ENCODE measurements at places on chromosomes 7 and 10.

DNA sequence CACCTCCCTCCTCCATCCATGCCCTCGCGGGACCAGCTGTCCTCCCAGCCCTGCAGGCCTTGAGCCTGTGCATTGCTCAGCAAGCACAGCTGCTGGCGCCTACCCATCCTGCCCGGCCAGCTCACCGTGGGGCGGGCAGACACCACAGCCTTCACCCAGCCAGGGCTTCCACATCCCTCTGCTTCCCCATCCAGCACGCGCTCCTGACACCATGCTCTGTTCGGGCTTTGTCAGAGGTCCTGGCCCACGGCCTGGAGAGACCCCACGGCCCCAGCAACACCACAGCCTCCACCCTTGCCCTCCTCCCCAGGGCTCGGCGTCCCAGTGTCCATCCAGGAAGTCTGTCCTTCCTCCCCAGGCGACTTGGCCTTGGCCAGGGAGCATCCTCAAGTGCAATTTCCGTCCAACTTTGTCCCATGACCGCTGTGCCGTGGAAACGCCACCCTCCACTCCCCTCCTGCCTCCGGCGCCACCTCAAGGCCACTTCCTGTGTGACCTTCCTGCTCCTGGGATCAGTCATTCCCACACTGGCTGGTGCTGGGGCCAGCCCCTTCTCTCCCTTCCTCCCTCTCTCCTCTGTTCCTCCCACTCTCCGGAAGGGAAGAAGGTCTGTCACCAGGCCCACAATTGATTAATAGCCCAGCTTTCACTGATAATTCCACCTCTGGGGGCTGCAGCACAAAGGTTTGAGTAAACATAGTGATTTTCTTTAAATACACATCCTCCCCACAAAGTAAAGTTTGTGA is 71.5 kb upstream of the SMNDC1 start:
- no peak for DNase-seq

- DNase-seq, result peak; percentile 22
These were observed 126.0 kb downstream of the SGMS1 start for GRCh38 chr10:50497758-50498157.

- DNase-seq, result no peak
These were observed 4.6 kb upstream of the FAM170B start for GRCh38 chr10:49138361-49138891.

DNA sequence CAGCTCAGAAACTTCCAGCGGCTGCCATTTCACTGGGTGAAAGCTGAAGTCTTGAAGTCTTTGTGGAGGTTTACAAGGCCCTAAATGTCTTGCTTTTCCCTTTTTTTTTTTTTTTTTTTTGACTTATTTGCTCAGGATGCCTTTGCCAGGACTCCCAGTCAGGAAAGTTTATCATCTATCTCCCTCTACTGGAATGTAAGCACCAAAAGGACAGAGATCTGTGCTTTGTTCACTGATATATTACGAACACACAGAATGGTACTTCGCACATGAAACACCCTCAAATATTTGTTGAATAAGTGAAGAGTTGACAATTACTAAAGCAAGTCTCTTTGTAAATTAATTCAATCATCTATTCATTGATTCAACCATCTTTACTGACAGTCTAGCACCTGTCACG is 23.2 kb downstream of the ABCB4 start:
- DNase-seq, result no peak

- DNase-seq, result no peak
These were observed 8.7 kb downstream of the SPRN start for GRCh38 chr10:133415752-133416151.

GRCh38 chr10:89845541-89846280 is 144.3 kb downstream of the KIF20B start:
- DNase-seq, result no peak

DNA sequence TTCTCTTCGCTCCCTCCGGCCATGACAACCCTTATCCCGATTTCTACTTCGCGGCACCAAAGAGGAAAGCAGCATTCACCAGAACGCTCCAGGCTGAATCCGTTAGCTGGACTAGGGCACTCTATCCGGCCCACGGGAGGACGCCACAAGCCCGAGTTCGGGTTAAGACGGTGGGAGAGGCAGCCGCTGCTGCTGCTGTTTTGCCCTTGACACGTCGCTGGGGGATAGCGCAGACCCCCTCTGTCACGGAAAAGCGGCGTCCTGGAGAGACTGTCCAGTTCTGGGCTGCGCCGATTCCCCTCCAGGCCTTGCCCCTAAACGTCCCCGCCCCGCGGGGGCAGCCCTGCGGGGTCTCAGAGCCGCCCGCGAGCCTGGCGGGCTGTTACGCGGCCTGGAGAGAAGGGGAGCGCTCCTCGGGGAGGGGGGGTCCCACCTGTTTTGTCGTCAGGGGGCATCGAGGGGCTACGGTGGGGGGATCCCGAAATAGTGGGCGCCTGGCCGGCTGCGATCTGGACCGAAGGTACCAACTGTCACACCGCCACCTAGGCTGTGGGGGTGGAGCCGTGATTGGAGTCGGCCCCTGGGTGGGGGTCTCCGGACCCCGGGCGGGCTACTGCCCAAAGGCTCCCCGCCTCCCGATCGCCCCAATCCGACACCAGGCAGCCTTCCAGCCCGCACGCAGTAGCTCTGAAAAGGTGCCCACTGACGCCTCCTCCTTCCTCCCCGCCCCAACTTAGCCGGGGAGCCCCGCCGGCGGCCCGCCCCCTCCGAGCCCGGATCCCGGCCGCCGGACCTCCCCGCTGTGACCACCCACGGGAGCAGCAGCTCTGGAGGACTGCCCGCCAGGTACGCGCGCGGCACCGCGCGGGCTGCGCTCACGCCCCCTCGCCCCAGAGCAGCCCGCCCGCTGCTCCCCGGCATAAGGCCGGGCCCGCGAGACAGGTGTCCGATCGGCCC is 772 bp downstream of the SGMS1 start:
- no peak for DNase-seq

DNA sequence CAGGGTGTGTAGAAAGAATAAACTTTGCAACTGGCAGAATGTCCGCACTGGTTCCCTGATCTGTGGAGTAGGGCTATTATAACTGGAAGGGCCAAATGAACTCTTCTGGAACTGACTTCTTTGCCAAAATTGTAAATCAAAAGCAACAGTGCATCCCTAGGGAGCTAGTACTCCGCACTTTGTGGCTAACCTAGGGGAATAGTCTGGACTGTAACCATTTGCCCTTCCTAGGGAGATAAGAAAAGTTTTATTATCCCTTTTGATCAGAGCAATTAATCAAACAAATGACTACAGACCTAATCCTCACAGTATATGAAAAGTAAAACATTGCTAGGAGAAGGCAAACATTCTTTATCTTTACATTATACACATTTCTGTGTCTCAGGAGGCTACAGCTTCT is 45.5 kb upstream of the STEAP1B start:
- no peak for DNase-seq

DNA sequence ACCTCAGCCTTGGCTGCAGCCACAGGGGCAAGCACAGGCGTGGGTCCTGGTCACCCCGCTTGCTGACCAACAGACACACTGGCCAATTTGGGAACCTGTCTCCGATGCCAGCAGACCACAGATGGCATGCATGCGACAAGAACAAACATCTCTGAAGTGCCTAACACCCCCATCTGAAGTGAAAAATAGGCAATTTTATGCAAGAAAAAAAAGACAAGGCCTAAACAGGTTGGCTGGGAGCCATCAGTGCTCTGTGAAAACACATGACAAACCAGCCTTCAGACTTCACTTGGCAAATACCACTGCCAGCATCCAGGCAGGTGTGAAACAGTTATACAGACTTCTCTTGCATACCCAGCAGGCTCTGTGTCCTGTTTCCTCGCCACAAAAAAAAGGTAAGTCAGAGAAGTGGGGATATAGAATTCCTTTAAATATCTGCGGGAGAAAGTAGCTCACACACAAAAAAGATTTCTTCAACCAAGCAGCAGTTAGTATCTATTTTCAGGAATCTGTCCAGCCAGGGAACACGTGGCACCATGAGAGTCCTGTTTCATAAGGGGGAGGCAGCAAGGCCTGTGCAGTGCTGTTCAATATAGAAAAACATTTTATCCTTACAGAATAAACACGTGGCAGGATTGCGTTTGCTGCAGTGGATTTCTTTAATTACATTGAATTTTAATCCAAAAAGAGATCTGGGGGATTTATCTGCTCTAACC is 293.4 kb upstream of the MKLN1 start:
- no peak for DNase-seq

- DNase-seq, result no peak
These were observed 132.9 kb downstream of the FAM204A start for GRCh38 chr10:118209215-118209614.

- no peak for DNase-seq
These were observed 19.6 kb upstream of the AMZ1 start for GRCh38 chr7:2668401-2668800.

- no peak for DNase-seq
These were observed 43.1 kb downstream of the TEX36 start for GRCh38 chr10:125639846-125640245.

- no peak for DNase-seq
These were observed 217.1 kb upstream of the FRMD4A start for GRCh38 chr10:14547816-14548215.

DNA sequence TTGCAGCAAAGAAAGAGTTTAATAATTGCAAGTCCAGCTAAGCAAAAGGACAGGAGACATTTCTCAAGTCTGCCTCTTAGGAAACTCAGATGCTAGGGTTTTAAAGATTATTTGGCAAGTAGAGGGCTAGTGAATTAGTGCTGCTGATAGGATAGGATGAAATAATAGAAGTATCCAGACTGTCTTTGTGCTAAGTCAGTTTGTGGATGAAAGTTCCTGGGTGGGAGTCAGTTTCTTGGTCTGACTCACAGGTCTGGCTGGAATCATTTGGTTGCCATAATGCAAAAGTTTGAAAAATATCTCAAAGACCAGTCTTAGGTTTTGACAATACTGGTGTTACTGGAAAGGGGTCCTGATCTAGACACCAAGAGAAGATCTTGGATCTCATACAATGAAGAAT is 42.6 kb upstream of the INHBA start:
- DNase-seq, result no peak

- no peak for DNase-seq
These were observed 56.2 kb upstream of the TM9SF3 start for GRCh38 chr10:96642973-96643372.

DNA sequence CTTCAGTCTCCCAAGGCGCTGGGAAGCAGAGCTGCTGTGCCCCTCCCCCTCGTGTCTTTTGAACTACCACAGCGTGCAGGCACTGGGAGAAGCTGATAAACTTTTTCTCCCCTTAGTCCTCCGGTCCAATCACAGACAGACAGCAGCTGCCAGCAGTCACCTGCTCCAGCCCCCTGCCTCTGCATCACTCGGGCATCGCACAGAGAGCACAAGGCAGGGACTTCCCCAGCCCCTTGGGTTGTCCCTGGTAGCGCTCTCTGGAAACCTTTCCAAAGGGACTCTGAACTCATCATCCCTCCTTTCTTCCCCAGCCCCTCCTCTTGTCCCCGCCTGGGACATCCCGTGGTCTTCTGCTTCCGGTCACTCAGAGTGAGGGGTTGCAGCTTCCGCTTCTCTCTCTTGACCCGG is 1.4 kb upstream of the NEUROG3 start:
- DNase-seq, result no peak

- DNase-seq, result peak; percentile 68
These were observed 61.4 kb upstream of the STEAP1B start for GRCh38 chr7:22561321-22561811.

All from forelimb muscle (tissue), 1 donor.